H9 (cell line): ENCODE measurements at places on chromosomes 4 and X. TPM values are rescaled to one million over a fixed set of nuclear protein-coding genes. Genes with fewer than 3 reads are reported as not detected.

GRCh38 chr4:47882228-47882627, 32.2 kb downstream of the NFXL1 start:
- DNase-seq, result no peak

PRICKLE3 gene
- 9.7 and 12.2 TPM in 2 replicates for total RNA-seq

ENAM gene
- not detected in 2 replicates for total RNA-seq

DNA sequence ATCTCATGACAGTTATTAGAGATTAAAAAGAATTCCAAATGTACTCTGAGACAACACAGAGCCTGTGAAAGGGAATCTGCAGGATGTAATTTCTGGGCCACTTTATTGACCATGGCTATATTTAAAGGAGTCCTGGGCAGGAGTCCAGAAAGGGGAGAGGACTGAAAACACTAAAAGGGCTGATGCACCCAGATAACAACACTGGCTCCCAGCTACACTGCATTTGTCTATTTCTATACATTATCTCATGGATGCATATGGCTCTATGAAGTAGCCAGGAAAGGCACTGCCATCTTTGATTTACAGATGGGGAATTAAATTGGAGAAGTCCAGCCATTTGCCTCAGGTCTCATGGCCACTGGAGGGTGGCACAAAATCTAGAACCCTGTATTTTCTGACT, 56.0 kb downstream of the MED28 start:
- no peak for DNase-seq

RAB39B gene
- total RNA-seq, result 6.8 and 7.2 TPM in 2 replicates

- no peak for DNase-seq
Observed at GRCh38 chrX:67290489-67291220, 253.2 kb upstream of the AR start.

DNA sequence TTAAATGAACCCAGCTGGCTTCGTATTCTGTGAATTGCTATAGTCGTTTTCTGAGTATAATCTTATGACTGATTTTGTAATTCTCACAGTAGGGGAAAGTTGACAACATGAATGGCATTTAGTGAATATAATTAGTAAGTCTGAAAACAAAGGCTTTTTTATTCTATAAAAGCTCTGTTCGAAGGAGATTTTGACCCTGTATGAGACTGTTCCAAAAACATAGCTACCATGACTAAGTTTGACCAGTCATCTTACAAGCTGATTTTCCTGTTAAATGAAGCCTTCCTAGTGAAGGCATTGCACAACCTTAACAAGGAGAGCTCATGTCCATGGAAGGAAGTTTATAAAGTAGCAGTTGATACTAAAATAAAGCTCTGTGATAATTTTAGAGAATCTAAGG, 242.3 kb downstream of the RPA4 start:
- DNase-seq, result no peak
